ENCODE measurements at places on chromosomes 7 and 10.

DNA sequence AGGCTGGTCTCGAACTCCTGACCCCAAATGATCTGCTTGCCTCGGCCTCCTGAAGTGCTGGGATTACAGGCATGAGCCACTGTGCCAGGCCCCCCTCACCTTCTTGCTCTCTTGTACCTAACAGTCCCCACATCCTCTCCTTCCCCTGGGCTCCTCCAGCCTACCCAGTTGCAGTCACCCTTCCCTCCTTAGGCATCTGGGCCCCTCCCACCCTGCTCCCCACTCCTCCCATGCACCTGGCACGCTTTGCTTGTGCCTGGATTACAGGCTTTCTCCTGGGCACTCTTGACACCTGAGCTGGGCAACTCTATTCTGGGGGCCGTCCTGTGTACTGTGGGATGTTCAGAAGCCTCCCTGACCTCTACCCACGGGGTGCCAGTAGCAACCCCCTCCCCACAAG, 3.0 kb downstream of the CLDN15 start:
- DNase-seq: no peak

GRCh38 chr7:138417764-138418163, 42.3 kb upstream of the TRIM24 start:
- DNase-seq: no peak

GRCh38 chr10:32253821-32254220, 93.1 kb downstream of the EPC1 start:
- DNase-seq: no peak

GRCh38 chr7:32385316-32385956, 104.7 kb downstream of the LSM5 start:
- DNase-seq: no peak

- DNase-seq: no peak
Observed at GRCh38 chr7:85630904-85631600, 444.2 kb upstream of the SEMA3D start.

- DNase-seq: no peak
Observed at GRCh38 chr7:87129848-87130247, 22.4 kb upstream of the DMTF1 start.

DNA sequence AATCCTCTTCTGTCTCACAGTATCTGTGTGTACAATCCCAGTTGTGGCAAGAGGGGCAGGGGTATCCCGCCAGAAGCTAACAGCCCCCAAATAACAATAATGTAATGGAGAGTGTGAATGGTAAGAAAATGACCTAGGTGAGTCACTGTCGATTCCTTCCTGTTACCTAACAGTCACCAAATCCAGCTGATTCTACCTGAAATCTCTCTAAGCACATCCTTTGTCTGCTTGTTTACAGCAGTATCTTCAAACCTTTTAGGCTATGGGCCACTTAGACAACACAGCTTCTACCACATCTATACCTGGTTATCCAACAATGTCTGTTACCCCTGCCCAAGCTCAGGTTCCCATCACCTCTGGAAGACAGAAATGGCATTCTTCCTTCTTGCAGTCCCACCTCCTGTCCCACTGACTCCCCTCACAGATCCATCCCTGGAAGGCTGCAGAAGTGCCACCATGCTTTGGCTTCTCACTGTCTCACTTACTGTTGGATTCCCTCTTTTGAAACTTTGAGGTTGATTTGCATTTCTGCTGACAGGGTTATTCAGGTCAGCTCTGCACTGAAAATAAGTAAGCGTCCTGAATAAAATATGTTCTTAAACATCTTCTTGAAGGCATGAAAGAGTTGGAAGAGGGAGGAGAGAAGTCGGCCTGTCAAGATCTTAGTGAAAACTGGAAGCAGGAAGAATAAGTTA, 13.1 kb downstream of the PIP4K2A start:
- DNase-seq: no peak

- DNase-seq: no peak
Observed at GRCh38 chr7:139321071-139321745, 19.9 kb upstream of the FMC1 start.

DNA sequence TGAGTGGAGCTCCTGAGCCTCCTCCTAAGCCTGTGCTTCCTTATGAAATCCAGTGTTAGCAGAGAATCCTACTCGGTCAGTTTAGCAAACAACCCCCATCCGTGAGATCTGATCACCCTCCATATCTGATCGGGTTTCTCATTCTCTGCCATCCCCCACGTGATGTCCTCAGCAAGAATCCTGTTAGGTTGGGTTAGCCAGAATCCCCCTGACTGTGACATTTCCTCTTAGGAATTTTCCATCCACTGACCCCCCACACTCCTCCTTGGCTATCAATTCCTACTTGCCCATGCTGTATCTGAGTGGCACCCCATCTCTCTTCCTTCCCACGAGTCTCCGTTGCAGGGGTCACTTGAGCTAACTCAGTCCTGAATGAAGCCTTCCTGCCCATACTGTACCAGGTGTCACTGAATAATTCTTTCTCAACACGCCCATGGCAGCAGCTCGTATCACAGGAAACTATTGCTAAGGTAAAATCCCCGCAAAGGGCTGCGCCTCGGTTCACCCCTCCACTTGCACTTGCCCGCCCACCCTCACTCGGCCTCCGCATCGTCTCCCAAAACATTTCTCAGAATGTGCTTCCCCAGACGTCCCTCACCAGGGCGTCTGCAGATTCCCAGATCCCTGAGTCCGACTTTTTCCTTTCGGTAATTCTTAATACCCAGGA, 44.1 kb downstream of the MYOF start:
- DNase-seq: no peak

DNA sequence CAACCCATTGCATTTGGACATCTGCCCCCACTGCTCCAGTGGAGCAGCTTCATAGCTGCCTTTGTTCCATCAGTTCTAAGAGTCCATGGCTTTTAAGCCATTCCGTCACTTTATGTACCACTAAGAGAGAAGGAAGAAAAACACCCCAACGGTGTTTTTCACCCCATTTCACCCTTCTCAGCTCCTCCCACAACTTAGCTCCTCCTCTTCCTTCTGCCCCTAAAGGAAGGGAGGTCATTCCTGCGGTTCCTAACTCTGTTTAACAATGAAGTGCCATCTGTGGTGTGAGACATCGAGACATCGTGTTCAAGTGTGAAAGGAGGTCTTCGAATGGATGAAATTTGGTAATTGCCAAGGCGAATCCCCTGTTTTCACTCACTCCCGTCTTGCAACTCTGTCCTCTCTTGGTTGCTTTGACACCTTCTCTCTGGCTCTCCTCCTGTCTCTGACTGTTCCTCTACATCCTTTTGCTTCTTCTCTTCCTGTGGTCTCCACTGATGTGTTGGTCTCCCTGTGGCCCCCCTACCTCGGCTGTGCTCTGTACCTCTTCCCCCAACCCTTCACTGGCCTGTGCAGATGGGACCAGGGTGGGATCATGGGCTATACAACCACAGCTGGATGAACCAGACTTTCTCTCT, 23.0 kb downstream of the SMKR1 start:
- DNase-seq: no peak

- DNase-seq: no peak
Observed at GRCh38 chr7:102836191-102836919, 76.4 kb upstream of the LRRC17 start.

GRCh38 chr10:82210331-82210730, 335.3 kb downstream of the NRG3 start:
- DNase-seq: no peak

DNA sequence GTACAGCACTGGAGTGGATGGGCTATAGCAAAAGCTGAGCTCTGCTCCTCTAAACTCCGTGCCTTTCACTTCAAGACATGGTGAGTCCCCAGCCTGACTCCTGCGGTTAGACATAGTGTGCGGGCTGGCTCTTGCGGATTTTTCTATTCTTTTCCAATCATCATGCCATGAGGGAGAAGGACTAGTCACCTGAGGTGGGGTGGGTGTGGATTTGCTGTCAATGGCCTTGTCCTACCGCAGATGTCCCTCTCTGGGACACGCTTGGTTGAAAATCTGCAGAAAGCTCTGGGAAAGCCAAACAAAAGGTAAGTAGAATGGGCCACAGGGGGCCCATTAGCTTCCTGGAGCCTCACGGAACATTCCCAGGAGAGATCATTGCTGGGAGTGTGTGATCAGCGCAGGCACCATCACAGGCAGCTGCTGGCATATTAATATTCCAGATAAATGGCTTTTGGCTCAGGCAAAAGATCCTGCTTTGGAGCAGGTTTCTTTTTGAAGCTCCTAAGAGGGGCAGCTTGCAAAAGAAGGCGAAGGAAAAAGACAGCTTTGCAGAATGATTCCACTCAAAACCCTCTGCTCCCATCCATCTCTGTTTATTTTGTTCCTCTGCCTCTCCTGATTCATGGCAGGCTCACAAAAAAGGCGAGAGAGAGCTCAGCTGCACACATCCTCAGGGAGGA, 509.0 kb upstream of the ZMIZ1 start:
- no peak for DNase-seq

DNA sequence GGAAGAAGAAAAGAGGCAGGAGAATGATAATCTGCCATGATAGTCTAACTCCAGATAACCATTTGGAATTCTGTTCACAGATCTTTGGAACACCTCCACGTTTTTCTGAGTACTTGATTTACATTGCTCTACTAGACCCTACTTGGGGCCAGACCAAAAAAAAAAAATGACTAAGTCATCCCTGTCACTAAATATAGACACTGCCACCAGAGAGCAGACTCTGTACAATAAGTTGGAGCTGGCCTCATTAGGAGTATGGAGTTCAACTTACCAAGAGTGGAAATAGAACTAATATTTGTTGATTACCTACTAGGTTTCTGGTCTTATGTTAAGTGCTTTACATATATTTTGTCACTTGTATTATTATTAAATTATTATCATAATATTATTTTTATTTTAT, 80.9 kb upstream of the ZNF800 start:
- no peak for DNase-seq

GRCh38 chr7:127231415-127231814, 21.3 kb downstream of the GRM8 start:
- no peak for DNase-seq

- DNase-seq: no peak
Observed at GRCh38 chr10:119933179-119933578, 40.6 kb downstream of the SEC23IP start.

DNA sequence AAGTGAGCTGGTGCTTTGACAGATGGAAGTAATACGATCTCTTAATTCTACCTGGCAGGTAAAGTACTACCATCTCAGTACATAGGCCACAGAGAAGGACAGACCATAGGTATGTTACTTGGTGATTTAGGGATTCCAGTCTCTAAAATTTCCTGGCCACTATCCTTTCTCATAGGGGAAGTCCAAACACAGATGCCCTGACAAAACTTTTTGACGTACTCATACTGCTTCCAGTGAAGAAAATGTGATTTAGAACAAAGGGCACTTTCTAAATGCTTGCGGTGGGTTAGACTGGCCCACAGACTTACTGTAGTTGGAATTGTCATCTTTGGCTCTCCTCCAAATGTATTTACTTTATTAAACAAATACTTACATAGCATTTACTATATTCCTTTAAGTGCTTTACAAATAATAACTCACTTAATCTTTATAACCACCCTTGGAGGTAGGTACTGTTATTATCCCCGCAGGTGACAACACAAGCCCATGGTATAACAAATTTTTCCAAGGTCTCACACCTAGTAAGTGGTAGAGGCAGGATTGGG, 3.0 kb downstream of the PI4K2A start:
- no peak for DNase-seq

GRCh38 chr10:19767876-19768275, 48.4 kb upstream of the PLXDC2 start:
- no peak for DNase-seq

- no peak for DNase-seq
Observed at GRCh38 chr10:113753020-113753692, 1.7 kb downstream of the PLEKHS1 start.

DNA sequence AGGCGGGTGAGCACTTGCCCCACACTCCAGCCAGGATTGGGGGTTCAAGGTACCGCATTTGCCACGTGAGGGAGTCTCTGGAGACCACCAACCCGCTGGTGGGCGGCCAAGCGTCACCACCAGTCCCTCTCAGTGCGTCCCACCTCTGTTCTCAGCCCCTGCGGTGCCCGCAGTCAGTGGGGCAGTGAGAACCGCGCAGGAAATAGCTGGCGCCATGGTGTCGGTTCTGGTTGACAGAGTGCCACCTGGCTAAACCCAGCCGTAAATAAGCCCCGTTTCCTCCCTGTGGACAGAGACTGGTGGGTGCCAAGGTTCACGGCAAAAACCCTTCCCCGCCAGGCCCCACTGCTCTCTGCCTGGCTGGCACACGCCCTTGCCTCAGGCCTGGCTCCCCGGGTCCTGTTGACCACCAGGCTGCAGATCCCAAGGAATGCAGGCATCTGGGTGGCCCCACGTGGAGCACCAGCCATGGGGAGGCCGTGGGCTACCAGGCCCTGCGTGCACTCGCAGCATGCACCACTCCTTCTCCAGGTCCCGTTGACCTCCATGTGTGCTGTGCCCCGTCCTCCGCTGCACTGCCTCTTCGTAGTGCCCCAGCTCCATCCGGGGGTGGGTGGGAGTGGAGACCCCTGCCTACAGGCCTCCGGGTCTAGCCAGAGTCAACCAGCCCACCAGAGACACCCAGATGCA, 140.0 kb downstream of the LHPP start:
- DNase-seq: no peak

DNA sequence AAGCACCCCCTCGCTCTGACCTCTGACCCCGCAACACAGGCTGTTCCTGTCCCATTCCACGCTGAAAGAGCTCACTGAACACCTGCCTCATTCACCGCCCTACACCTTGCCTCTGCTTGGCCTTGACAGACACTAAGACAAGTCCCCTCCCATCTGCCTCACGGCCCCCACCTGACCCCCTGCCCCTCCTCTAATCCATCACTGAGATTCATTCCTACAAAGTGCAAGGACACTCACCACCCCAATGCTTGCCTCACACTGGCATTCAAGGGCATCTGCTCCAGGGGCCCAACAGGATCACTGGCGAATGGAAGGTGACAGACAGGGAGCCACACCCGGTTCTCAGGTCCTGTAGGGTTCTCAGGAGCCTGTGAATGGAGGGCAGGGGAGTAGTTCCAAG, 68.1 kb upstream of the NANOS1 start:
- no peak for DNase-seq

- DNase-seq: no peak
Observed at GRCh38 chr7:9097565-9098060, 664.2 kb downstream of the NXPH1 start.

GRCh38 chr7:14275356-14275755, 285.9 kb upstream of the ETV1 start:
- DNase-seq: no peak

DNA sequence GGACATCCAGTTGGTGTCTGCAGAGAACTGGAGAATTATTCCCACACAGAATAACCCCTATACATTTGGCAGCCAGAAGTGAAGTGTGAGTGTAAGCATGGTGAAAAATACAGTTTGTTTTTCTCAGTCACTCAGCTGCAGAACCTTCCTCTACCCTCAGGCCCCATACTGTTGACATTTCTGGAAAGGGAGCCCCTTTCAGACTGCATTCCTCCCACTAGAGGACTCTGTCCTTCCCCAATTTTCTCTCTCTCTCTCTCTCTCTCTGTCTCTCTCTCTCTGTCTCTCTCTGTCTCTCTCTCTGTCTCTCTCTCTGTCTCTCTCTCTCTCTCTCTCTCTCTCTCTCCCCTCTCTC, 86.8 kb upstream of the STEAP1B start:
- no peak for DNase-seq

DNA sequence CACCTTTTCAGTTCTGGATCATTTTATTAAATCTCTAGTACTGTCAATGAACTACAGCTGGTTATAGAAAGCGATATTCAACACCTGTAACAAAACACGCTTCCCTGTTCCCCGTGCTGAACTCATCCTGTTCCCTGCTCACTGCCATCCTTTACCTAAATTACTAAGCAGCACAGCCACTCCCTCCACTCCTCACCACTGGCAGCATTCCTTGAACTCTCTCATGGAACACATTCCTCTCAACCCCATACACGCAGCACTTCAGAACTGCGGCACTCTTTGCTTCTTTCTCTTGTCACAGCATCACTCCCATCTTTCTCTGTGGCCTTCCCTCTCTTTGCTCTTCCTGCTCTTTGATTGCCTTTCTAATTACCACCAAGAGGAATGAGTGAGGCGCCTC, 27.4 kb downstream of the RELN start:
- DNase-seq: no peak
